Fibroblast of skin of right quadriceps (primary cell): ENCODE measurements at places on chromosomes 2 and 18.
A peak's percentile ranks its signal among the peaks of the same experiment; 100 is the strongest.

- no peak for DNase-seq
Observed at GRCh38 chr18:76376668-76377358, 118.2 kb downstream of the ZNF516 start.

DNA sequence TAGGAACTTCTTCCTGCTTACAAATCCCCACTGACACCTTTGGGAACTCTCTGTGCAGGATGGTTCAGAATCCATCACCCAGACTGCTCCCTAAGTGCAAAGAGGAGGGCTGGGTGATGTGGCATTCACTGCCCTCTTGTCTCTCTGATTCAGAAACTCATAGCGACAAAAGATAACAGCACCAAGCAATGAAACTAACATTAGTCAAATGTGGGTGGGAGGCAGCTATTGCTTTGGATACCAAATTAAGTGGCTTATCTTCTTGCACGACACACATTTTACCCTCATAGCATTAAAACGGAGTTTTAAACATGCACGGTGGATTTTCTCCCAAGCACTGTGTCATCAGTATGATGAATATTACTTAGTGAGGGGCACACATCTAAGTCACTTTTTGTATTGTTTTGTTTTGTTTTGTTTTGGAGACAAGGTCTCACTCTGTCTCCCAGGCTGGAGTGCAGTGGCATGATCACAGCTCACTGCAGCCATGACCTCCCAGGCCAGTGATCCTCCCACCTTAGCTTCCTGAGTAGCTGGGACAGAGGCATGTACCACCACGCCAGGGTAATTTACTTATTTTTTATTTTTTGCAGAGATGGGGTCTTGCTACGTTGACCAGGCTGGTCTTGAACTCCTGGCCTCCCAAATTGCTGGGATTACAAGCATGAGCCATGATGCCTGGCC is 40.9 kb upstream of the NEB start:
- DNase-seq, result no peak

GRCh38 chr18:79395308-79395640 is 456 bp upstream of the NFATC1 start:
- DNase-seq, result no peak

DNA sequence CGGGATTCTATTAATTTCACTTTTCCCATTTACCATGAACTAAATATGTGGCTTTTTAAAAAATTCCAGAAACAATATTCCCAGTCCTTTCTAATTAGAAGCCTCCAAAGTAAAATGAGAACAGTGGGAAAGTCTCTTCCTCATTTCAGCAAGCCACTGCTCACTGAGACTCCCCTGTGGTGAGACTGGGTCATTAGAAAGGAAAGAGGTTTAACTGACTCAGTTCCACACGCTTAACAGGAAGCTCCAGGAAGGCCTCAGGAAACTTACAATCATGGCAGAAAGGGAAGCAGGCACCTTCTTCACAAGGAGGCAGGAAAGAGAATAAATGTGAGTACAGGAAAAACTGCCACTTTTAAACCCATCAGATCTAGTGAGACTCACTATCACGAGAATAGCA is 258.9 kb upstream of the CHAC2 start:
- no peak for DNase-seq

- DNase-seq, result peak; percentile 81
Observed at GRCh38 chr18:28114472-28114871, 62.5 kb downstream of the CDH2 start.
